ENCODE measurements at places on chromosomes 11 and 22.

DNA sequence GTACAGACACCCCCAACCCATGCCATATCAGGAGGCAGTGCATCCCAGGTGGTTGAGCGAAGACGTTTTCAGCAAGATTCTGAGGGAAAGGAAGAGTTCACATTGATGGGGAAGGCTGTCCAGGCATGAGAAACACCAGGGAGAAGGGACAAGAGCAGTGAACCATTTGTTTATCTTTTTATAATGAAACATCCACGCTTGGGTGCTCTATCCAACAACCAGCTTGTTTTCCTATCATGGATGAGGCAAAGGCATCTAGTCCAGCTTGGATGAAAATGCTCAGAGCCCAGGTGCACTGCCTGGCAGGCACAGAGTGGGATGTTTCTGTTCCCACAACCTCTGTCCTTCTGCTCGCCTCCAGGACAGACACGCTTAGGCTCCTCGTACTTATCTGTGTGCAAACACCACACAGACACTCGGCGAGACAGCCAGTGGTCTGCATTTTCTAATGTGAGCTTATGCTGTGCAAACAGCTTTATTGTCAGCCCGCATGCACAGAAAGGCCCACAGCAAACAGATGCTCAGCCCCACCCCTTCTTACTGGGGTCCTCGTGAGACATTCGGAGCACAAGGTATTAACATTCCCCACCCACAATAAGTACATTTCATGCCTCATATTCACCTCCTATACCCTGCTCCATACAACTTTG lies 45.4 kb upstream of the NTM start:
- no peak for DNase-seq

- DNase-seq: no peak
Observed at GRCh38 chr11:81377418-81377817, 1356.2 kb downstream of the FAM181B start.

DNA sequence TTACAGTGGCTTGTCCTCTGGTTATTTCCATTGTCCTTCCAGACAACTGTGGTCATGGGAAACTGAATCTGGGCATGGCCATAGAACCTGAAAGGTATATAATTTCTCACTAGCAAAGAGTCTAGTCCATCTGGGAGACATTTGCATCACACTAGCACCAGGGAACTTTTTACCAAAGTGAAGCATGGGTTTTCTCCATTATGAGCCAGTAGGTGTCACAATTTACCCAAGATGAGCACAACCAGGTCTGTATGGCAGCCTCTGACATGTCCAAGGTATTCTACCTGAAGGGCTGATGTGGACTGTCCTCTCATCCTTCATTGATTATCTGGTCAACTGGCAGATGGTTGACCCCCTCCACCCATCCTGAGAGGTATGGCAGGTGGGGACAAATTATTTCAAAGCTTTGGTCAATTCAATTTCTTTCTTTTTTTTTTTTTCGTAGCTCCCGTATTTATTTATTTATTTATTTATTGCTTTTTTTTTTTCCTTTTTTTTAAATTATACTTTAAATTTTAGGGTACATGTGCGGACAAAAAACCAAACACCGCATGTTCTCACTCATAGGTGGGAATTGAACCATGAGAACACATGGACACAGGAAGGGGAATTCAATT lies 425.9 kb downstream of the TMEM135 start:
- no peak for DNase-seq

GRCh38 chr22:29147331-29147899 lies 58.3 kb upstream of the EMID1 start:
- DNase-seq: no peak

DNA sequence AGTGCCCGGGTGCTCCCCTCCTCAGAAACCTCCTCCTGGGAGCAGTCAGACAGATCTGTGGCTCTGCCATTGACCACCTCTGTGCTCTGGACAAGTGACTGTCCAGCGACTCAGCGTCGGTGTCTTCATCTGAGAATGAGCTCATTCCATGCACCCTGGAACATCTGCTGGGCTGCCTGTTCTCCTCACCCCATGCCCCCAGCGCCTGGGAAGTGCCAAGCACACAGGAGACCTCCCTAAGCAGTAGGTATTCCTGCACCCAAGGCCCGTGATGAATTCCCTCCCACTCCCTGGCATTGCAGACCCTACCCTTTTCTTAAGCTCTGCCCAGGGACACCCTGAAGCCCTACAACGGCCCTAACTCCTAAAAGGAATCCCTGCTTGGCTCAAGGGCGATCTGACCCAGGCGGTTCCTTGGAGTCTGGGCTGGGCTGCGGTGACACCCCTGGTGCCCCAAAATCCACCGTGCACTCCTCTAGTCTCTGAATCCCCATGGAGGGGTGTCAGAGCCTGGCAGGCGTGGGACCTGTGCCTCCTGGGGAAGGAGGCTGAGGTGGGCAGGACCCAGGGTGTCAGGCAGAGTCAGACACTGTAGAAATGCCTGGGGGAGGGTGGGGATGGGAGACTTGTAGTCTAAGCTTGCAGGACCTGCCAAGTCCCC lies 92.0 kb downstream of the CEP164 start:
- DNase-seq: no peak
